Body of pancreas (tissue), 4 donors: ENCODE measurements at places on chromosomes 4 and X.
A peak's percentile ranks its signal among the peaks of the same experiment; 100 is the strongest.

GRCh38 chrX:140526171-140526570 is 21.3 kb upstream of the SOX3 start:
- DNase-seq, result no peak

GRCh38 chr4:15756361-15756861 is 21.7 kb upstream of the CD38 start:
- DNase-seq, result no peak

DNA sequence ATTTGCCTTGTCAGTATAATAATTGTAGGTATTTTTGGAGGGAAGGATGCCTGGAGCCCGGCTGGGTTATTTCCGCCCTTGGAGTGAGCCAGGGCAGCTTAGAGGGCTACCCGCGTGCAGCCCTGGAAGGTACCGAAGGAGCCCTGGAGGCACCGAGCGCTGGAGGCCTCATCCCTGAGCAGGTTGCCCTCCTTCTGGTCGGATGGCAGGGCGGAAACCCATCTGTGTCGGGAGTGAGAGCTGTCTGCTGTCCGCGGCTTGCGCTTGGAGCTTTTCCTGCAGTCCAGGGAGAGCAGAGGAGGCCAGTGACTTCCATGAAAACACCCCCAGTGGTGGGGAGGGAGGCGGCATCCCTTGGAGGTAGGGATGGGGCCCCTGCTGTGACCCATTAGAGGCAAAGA is 122.1 kb downstream of the TBL1X start:
- DNase-seq, result no peak

- DNase-seq, result peak; percentile 40
Measured at GRCh38 chr4:144754562-144755410, 108.8 kb downstream of the HHIP start.

- no peak for DNase-seq
Measured at GRCh38 chr4:176799653-176800052, 6.9 kb upstream of the VEGFC start.

GRCh38 chr4:163482190-163482589 is 8.6 kb upstream of the TKTL2 start:
- no peak for DNase-seq

- no peak for DNase-seq
Measured at GRCh38 chrX:32985544-32985943, 225.8 kb downstream of the DMD start.

DNA sequence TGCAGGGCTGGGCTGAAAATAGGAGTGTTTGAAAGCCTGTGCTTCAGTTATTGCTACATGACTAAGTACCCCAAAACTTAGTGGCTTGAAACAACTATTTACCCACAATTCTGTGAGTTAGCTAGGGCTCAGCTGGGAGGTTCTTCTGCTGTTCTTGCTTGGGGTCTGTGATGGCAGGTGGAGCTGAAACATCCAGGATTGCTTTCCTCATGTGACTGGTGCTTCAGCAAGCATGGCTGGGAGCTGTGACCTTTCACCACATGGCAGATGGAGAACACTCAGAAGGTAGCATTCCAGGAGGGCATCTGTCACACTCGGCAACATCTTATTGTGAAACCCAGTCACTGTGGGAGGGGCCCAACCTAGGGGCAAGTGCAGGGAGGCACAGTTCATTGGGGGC is 57.0 kb upstream of the TBC1D14 start:
- no peak for DNase-seq

GRCh38 chr4:186471441-186471840 is 83.9 kb downstream of the MTNR1A start:
- no peak for DNase-seq

GRCh38 chrX:24838629-24839028 is 144.9 kb downstream of the POLA1 start:
- no peak for DNase-seq

GRCh38 chr4:113212613-113213012 is 163.2 kb downstream of the ANK2 start:
- DNase-seq, result no peak

DNA sequence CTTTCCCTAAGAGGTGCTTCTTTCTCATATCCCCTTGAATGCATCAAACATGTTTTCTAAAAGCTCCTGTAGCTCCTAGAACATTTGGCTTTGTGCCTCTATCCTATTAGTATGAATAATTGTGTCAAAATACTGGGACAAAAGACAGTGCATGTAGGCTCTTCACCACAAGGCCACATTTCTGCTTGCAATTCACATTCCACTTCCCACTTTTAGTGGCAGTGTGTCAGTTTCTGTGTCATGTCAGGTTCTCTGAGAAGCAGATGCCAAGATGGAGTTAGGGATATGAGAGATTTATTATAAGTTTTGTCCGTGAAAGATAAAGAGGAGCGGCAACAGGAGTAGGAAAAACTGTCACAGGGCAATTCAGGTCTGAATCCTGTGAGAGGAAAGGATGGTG is 61.3 kb upstream of the GPRIN3 start:
- DNase-seq, result no peak

GRCh38 chrX:19005909-19006308 is 22.0 kb upstream of the PHKA2 start:
- DNase-seq, result no peak

- no peak for DNase-seq
Measured at GRCh38 chrX:68440442-68440841, 7.1 kb upstream of the OPHN1 start.

DNA sequence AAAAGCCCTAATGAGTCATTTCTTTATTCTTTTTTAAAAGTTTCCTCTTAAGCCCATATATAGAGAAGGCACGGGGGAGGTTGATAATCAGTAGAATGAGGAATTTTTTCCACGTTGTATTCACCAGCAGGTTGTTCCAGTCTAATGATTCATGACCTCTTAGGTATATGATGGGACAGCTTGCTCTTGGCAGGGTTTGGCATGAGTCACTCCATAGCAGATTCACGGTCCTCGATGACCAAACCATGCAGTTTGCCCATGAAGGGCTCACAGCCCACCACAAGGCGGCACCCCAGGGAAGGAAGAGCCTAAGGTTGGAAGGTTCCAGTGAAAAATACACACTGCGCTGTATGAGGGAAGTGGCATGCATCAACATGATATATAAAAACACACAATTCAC is 623.8 kb upstream of the DIPK2B start:
- DNase-seq, result no peak

DNA sequence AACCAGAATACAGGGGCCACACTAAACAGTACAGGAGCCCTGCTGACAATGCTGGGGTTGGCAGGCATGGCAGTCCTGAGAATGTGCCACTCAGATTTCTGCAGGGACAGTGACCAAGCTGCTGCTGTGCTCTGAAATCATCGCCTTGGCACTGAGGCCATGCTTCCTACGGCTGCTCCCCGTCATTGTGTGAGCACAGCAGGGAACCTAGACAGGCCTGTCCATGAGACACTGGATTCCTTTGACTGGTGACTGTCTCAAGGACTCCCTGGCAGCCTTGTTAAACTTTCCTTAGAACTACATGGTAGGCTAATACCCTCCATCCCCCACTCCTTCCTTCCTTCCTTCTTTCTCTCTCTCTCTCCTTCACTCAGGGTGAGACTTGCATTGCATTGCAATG is 111.4 kb downstream of the LUZP4 start:
- DNase-seq, result no peak

- no peak for DNase-seq
Measured at GRCh38 chr4:186335793-186336192, 69.8 kb downstream of the F11 start.

GRCh38 chr4:159312236-159312635 is 209.4 kb downstream of the RAPGEF2 start:
- DNase-seq, result no peak

DNA sequence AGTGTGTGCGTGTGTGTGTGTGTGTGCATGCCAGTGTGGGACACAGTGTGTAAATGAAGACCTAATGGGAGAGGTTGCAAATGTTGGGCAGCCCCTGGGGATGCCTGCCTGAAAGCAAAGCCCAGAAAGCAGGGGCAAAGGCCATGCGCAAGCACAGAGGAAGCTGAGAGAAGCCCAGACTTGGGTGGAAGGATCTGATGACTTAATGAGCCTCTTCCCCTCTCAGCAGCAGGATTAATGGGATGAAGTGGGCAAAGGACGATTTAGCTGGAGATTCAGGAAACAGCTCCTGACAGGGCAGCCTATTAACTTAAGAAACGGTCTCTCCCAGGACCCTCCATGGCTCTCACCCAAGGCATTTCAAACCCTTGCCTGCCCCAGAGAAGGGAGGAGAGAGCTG is 107.3 kb downstream of the EFNB1 start:
- no peak for DNase-seq

GRCh38 chrX:633985-634958 is 3.7 kb downstream of the SHOX start:
- no peak for DNase-seq

- DNase-seq, result no peak
Measured at GRCh38 chr4:116015062-116015461, 901.6 kb upstream of the NDST4 start.

DNA sequence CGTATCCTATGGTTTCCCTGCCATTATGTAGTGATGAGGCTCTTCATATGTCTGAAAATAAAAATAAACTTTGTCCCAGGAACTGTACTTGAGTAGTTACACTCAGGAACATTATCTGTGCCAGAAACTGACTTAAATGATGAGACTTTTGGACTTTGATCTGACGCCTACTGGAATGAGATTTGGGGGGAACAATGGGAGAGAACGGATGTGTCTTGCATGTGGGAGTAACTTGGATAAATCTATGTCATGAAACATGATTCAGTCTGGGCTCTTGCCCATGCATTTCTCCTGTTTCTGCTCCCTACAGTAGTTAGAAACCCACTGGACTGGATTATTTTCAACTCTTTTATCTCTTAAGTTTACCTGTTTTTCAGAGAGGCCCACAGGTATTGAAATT is 2351.4 kb downstream of the PCDH7 start:
- DNase-seq, result no peak

- peak; percentile 9 for DNase-seq
Measured at GRCh38 chr4:152485726-152486276, 50.1 kb downstream of the FBXW7 start.

GRCh38 chr4:109574931-109575804 is 15.1 kb downstream of the MCUB start:
- no peak for DNase-seq

GRCh38 chr4:93834249-93835066 is 5.9 kb downstream of the ATOH1 start:
- no peak for DNase-seq

- no peak for DNase-seq
Measured at GRCh38 chrX:48530736-48531135, 8.8 kb upstream of the TBC1D25 start.

DNA sequence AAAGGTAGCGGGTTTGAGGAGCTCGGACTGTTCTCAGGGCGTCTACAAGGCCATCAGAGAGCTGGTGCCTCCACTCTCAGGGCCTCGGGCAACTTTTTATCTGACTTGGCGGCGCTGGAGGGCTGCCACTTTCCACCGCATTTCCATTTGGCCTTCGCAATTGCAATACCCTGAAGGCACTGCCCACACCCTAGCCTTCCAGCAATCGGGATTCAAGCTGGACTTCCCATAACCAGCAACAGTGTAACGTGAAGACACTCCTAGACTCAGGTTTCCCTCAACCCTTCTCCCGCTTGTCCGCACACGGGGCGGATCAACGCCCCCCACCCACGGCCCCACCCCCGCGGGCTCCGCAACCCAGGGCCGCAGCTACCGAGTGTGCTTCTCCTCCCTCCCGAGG is 50.2 kb upstream of the BCOR start:
- no peak for DNase-seq

GRCh38 chr4:30922625-30923024 is 202.5 kb downstream of the PCDH7 start:
- no peak for DNase-seq

GRCh38 chr4:133148690-133149363 is at the start of gene PCDH10:
PCDH10 (plus strand) TSS chr4:133149294; CDS start chr4:133150141, 847 bp downstream.
- peak; percentile 84 for DNase-seq

DNA sequence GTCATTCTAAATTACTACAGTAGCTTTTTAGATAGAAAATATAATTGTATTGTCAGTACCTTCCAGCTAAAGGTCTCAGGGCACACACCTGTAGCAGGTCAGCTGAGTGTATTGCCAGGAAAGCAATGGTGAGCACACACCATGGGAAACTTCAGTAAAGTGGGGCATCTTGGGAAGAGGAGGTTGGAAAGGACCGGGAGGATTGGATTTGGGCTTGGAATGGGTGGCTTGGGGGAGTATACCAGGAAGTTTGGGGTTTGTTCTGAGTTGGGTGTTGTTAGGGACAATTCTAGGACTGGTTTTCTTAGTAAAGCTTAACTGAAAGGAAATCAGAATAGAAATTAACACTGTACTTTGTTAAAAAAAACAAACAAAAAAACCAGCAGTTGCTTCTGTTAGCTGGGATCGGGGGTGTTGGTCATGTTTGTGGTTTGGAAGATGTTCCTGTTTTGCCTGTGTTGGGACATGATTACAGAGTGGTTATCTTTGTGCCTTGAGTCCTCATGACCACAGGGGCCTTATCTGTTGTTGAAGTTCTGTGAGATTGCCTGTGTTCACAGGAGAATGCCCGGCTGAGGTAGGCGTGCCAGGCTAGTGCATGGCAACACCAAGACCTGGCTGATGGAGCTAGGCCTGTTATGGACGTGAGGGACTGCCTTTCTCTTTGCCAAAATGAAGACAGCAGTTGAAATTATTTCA is 35.1 kb downstream of the PRIMPOL start:
- no peak for DNase-seq

GRCh38 chr4:92265798-92266197 is 38.0 kb upstream of the GRID2 start:
- DNase-seq, result no peak

DNA sequence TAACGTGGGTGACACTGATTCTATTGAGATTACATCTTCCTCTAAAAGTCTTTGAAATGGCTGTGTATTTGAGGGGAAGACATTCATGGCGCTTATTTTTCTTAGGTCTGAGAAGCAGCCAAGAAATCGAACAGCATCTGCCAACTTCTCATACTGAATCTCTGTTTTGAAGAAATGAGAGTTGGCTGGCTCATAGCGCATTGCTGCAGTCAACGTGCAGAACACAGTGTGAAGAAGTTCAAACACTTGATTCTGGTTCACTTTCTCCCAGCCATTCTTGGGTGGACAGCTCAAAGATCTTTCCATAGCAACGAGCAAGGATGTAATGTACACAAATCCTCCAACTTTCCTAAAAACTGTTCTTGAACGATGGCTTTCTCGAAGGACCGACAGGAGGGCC is 156.5 kb downstream of the WDFY3 start:
- no peak for DNase-seq

- DNase-seq, result no peak
Measured at GRCh38 chr4:20645236-20645635, 55.0 kb upstream of the PACRGL start.

- DNase-seq, result peak; percentile 56
Measured at GRCh38 chr4:2907706-2908293, 55.4 kb downstream of the NOP14 start.

- DNase-seq, result no peak
Measured at GRCh38 chr4:41887277-41887676, 48.0 kb upstream of the TMEM33 start.

GRCh38 chrX:3231766-3232165 is 114.7 kb downstream of the MXRA5 start:
- no peak for DNase-seq

DNA sequence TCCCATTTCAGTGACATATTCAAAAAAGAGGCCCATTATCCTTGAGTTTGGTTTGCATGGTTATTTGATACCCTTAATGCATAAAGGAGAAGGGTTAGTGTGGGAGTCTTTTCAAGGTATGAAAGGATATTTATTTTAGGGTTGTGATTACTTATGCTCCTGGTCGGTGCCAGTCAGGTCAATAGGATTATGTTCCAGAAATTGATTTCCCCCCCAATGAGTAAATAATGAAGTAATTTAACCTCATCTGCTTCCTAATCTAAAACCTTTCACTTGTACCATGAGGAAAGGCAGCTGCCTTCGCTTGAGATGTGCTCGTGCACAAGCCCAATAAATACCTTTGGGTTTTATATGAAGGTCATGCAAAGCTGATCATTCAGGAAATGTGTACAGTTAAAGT is 55.0 kb upstream of the NR0B1 start:
- peak; percentile 5 for DNase-seq

- no peak for DNase-seq
Measured at GRCh38 chr4:25007598-25007997, 23.1 kb downstream of the LGI2 start.
